Posterior cingulate gyrus (tissue), 11 donors: ENCODE measurements at places on chromosomes 6 and 20.

DNA sequence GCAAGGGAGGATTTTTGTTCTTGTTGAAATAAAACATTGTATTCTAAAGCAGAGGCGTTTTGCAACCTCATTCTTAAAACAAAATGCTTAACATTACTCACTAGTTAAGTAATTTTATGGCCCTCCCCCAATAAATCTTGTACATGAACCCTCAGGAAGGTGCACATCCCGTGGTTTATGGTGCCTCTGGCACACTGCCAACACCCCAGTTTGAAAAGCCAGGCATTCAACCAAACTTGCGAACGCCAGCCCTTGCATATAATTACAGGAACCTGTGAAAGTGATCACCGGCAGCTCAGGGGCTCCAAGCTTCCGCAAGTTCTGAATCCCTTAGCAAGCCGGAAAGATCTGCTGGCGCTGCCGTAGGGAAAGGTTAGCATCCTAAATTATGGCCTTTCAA lies 1109.0 kb upstream of the FLRT3 start:
- DNase-seq, result no peak

DNA sequence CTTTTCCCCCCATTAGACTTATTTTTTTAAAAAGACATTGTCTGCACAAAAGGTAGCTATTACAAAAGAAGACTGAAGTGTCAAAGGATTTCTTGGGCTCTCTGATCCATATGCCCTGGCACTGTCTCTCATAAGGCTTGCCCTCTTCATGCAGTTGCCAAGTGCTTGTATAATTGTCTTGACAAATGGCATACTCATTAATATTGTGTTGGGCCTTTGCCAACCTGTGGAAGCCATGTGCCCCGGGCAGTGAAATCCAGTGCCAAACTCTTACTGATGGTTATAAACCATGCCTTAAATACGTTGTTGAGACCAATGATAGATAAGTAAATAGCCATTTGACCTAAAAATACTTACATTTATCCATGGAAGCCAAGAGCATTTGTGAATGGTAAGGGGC lies 98.1 kb downstream of the FARS2 start:
- no peak for DNase-seq

- no peak for DNase-seq
Observed at GRCh38 chr20:34200023-34200422, 41.2 kb upstream of the ASIP start.

GRCh38 chr6:88619951-88620350 lies 343.5 kb downstream of the RNGTT start:
- DNase-seq, result no peak

DNA sequence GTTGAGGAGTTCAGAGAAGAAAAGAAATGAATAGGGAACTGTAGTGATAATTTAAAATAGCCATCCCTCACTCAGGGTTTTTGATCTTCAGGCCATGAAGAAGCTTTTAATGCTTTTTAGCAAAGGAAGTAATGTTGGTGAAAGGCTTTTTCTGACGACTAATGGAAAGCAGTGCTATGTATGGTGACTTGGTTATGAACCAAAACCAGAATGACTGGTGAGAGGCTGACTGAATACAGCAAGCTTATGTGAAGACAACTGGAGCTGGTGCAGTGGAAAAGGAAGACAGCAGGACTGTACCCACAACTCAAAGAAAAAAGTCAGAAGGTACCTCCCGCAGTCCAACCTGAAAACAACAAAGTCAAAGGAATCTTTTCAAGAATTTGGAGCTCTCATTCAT lies 118.8 kb downstream of the PRDM1 start:
- no peak for DNase-seq

- DNase-seq, result no peak
Observed at GRCh38 chr6:31842053-31842452, 14.5 kb downstream of the HSPA1B start.

GRCh38 chr6:21350926-21351325 lies 242.6 kb upstream of the SOX4 start:
- no peak for DNase-seq

GRCh38 chr6:164014346-164015087 lies 600.0 kb downstream of the QKI start:
- DNase-seq, result no peak

DNA sequence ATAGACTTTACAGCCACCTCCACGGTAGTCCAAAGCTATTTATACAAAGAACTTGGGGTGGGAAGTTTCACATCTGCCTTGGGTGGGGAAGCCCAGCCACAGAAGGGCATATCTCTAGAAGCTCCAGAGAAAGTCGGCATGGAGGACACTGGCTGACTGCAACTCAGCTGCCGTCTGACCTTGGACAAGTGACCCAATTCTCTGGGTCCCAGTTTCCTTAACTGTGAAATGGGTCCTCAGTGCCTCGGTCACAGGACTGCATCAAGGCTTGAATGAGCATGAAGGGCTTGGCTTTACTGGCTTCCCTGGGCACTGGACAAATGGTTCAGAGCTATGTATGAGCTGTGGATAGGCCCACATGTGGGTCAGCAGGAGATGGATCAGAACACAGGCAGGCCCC lies 58.6 kb downstream of the NOL4L start:
- DNase-seq, result peak; percentile 28

- DNase-seq, result no peak
Observed at GRCh38 chr6:81562169-81562568, 190.3 kb downstream of the TENT5A start.

DNA sequence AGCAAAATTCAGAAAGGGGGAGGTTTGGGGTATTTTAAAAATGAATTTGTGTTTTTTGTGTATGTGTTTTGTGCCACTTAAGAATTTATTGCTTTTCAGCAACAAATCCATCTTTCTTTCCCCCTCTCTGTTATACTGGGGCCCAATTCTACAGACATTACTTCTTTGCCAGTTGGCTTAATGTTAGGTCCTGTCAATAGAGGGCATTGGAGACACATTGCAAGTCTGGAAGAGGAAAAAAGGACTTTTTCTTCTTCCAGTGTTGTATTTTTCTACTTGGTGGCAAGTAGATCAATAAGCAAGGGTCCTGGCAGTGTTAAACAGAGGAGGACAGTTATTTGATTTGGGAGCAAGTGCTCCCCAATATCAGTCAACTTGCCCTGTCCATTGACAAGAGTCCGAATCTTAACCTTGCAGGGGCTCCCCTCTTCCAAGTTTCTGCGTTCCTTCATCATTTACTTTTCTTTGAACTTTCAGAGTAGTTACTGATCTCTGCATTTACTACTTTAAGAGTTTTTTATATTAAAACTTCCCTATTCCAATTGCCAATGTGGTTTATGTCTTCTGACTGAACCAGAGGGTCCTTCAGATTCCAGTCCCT lies 23.4 kb downstream of the SCML4 start:
- DNase-seq, result no peak

DNA sequence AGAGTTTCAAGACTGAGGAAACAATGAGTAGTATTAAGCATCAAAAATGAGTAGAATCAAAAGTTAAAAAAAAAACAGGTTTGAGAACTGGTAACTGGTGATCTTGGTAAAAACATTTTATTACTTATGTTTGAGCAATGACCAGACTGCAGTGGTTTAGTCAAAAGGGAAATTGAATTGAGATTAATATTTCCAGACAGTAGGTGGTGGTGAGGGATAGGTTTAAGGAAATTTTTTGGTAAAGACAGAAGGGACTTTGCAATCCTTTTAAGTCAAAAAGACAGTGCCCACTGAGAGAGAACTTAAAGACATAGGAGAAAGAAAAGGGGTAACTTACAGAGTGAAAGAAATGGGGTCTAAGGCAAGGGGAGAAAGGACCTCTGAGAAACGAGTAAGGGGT lies 156.9 kb downstream of the ASCC3 start:
- no peak for DNase-seq

GRCh38 chr6:96653181-96653580 lies 90.3 kb downstream of the FHL5 start:
- DNase-seq, result no peak

DNA sequence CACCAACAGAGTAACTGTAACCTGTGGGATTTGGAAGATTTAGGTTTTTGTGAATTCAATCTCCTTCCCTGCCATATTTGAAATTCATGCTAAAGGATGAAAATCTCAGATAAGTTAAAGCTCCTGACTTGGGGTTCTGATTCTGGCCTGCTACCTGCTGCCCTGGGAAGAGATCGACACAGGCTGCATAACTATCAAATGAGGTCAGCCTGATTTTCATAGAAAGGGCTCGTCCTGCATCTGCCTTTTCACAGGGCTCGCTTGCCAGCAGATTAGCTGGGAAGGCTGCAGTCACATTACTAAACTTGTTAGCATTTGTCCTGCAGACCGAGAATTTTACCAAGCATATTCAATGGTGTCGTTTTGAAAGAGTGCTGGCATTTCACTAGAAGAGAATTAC lies 14.6 kb downstream of the GCLC start:
- no peak for DNase-seq

GRCh38 chr6:6823568-6824224 lies 235.2 kb downstream of the LY86 start:
- DNase-seq, result no peak

- DNase-seq, result no peak
Observed at GRCh38 chr6:116096979-116097816, 3.5 kb upstream of the NT5DC1 start.

GRCh38 chr6:90028066-90028778 lies 134.0 kb downstream of the GJA10 start:
- no peak for DNase-seq

DNA sequence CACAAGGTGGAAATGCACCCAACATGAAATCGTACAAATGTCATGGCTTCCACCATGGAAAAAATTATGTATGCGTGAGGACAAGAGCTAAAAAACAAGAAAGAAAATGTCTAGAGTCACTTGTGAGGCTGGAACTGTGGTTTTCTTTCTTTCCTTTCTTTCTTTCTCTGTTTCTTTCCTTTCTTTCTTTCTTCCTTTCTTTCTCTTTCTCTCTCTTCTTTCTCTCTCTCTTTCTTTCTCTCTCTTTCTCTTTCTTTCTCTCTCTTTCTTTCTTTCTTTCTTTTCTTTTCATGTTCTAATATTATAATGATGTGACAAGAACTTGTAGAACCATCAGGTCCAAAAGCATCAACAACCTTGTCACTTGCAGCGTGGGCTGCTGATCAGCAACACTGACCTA lies 28.4 kb downstream of the ZNF311 start:
- DNase-seq, result no peak

- DNase-seq, result no peak
Observed at GRCh38 chr20:37295001-37295400, 5.5 kb downstream of the MANBAL start.

GRCh38 chr6:1405221-1405620 lies 15.8 kb downstream of the FOXF2 start:
- no peak for DNase-seq

- no peak for DNase-seq
Observed at GRCh38 chr6:16683641-16684194, 77.5 kb downstream of the ATXN1 start.

- no peak for DNase-seq
Observed at GRCh38 chr6:170233286-170234205, 57.3 kb downstream of the DLL1 start.

- no peak for DNase-seq
Observed at GRCh38 chr6:69696273-69696672, 100.5 kb downstream of the LMBRD1 start.

DNA sequence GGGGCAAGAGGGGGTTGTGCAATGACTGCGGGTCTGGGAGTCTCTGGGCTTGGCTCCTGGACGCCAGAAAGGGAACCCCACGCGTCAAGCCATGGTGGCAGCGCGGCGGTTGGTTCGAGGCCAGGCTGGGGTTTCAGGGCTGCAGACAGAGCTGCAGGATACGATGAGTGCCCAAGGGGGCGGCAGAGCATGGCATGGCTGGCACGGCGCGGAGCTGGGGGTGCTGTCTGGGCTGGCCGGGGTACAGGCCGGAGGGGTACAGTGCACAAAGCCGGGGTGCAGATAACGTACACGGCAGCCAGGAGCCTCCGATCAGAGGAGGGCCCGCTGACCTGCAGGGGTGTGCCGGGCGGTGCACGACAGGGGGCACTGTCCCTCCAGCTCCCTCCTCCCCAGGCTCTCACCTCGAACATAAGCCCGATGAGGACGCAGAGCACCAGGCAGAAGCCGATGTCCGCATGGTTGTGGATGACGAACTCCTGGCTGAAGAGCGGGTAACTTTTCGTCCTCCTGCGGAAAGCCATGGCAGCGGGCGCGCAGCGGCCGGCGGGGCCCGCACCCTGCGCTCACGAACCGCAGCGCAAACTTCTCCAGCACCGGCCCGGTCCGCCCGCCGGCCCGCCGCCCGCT lies 353 bp downstream of the TRAM2 start:
- DNase-seq, result no peak
